ENCODE measurements at places on chromosomes 7 and 10. TPM values are rescaled to one million over a fixed set of nuclear protein-coding genes. Genes with fewer than 3 reads are reported as not detected.

TEX36 gene
- polyA plus RNA-seq: not detected

KCNMA1 gene
- not detected for polyA plus RNA-seq

CLRN3 gene
- polyA plus RNA-seq: not detected

NUTM2A gene
- polyA plus RNA-seq: not detected

SLC26A5 gene
- polyA plus RNA-seq: not detected

UPK3BL2 gene
- polyA plus RNA-seq: 2.7 TPM

COPG2 gene
- polyA plus RNA-seq: 1.4 TPM

CALHM3 gene
- not detected for polyA plus RNA-seq

MOGAT3 gene
- polyA plus RNA-seq: not detected

GNAT3 gene
- polyA plus RNA-seq: not detected

Data from CD8-positive, alpha-beta memory T cell (primary cell).